ENCODE measurements at places on chromosomes 13 and 19.
A peak's percentile ranks its signal among the peaks of the same experiment; 100 is the strongest.

DNA sequence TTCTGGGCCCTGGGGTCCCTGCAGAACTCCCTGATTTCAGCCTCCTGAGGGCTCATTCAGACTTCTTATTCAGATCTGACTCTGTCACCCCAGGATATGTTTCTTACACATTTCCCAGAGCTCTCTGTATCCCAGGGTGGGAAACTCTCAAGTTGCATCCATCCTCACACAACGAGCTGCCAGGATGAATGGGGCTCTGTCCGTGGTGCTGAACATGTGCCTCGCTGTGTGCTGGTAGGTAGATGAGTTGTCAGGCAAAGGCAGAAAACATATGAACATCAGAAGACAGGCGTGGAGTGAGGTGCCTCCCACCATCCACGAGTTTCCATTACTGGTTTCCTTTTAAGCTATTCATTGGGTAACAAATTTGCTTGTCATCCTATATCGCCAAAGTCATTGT lies 11.4 kb upstream of the IGFL1 start:
- peak; percentile 60 for DNase-seq

DNA sequence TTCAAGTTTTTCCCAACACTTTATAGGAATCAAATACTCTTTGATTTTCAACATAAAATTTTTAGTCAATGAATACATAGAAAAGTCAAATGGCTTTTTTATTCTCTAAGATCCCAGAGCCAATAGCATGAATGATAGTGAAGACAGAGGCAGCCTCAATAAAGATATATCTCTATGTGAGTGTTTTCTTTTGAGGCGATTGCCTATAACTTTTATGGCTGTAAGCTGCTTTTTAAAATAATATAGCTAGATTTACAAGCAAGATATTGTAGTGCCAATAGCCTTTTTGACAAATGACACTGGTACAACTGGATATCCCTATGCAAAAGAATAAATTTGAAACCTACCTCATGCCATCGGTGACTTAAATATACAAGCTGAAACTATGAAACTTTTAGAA lies 1705.2 kb upstream of the PCDH20 start:
- no peak for DNase-seq

- peak; percentile 6 for DNase-seq
Observed at GRCh38 chr13:64471916-64472315, 2758.2 kb downstream of the PCDH9 start.

- DNase-seq = peak; percentile 55
Observed at GRCh38 chr19:15702534-15702930, 25.3 kb upstream of the OR10H2 start.

DNA sequence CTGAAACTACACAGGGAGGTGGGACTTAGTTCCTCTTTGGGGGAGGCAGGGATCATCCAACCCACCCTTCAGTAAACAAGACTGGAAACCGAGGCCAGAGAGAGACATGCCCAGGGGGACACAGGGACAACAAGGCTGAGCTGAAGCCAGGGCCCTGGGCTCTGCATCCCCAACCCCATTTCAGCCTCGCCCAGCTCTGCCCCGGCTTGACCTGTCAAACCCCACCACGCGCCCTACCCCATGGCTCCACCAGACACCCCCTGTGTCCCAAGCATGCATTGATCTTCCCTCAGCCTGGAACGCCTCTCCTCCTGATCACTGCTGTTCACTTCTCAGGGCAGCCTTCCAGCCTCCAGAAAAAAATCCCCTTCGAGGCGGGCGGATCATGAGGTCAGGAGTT lies 2.0 kb upstream of the APC2 start:
- no peak for DNase-seq
